NCI-H774 (cell line): ENCODE measurements at places on chromosomes 16 and 17.

- no peak for DNase-seq
Measured at GRCh38 chr17:31488982-31489294, 97.5 kb downstream of the RAB11FIP4 start.

- no peak for DNase-seq
Measured at GRCh38 chr16:59690216-59690615, 956.1 kb upstream of the GOT2 start.

DNA sequence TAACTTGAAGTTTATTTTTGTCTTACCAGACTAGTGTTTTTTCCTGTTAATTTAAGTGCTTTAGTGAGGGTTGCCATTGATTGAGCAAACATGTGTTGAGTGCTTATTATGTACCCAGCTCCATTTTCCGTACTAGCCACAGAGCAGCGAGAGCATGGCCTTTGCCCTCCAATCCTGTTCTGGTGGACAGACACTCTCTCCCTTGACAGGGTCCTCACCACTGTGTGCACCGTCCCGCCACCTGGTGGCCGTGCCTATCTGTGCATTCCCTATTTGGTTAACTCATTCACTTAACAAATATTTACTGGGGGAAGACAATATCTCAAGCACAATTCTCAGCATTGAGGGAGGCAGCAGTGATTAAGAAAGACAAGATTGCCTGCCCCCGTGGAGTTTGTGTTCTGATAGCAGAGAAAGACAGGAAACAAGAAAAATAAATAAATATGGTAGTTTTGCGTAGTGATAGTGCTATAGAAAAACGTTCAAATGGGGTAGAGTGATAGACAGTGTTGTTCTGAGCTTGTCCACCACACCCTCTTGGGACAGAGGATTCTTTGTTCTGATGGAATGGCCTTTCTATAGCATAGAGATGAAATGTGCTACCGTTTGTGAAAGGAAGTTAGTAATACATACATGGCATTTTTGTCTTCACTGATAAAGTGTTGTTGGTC, 13.0 kb downstream of the CDH13 start:
- DNase-seq, result peak; percentile 32

GRCh38 chr16:50160495-50161164, 7.5 kb downstream of the TENT4B start:
- DNase-seq, result no peak

DNA sequence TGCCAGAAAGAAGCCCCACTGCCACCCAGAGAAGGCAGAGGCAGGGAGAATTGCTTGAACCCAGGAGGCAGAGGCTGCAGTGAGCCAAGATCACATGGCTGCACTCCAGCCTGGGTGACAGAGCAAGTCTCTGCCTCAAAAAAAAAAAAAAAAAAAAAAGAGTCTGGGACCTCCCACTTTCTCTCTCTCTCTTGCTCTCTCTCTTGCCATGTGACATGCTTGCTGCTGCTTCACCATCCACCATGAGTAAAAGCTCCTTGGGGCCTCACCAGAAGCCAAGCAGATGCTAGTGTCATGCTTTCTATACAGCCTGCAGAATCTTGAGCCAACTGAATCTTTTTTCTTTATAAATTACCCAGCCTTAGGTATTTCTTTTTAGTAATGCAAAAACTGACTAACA, 21.5 kb upstream of the SRSF1 start:
- DNase-seq, result no peak

GRCh38 chr16:49023050-49023449, 258.6 kb downstream of the CBLN1 start:
- no peak for DNase-seq
